Mesothelial cell of epicardium (in vitro differentiated cells): ENCODE measurements at places on chromosomes 6 and 20.

DNA sequence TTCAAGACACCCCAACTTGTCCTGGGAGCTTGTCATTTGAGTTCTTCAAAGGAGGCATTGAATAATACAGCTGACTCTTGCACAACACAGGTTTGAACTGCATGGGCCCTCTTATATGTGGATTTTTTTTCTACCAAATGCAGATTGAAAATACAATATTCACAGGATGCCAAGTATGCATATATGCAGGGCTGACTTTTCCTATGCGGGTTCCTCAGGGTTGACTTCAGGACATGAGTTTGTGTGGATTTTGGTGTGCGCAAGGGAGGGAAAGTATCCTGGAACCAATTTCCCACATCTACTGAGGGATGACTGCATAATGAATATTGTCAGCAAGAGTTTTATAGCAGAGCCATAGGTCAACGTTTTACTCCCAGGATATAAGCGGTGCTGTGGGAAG, 70.0 kb upstream of the RALY start:
- no peak for DNase-seq

DNA sequence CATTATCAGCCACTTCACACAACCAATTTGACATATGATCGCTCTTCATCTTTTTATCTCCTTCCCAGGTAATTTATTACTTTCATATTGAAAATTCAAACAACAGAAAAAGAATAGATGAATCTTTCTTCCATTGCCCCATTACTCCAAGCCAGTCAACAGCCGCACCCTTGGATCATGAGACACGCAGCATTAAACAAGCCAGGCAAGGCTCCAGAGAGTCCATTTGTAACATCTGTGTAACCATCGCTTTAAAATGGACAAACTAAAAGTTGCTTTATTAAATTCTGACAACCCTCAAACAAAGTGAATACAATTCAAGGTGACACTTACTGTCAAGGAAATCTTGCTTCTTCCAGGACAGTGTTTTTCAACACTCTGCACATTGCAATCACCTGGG, 200.3 kb downstream of the EPM2A start:
- no peak for DNase-seq

DNA sequence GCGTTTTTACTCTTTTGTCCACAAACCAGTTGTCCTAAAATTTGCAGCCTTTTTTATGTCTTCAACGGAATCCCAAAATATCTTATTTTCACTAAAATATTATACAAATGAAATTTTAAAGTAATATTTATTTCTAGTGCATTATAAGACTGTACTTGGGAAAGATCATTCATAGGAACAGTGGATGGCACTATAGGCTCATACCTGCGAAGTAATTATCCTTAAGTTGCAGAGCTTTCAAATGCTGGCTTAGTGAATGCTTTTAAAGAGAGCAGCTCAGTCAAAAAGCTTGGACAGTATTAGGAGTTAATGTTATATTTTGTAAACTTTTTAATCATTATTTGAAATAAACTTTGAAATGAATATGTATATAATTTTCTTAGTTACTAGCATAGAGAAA, 254.9 kb downstream of the CDKAL1 start:
- no peak for DNase-seq

- no peak for DNase-seq
Observed at GRCh38 chr6:114169763-114170162, 173.1 kb downstream of the HS3ST5 start.

DNA sequence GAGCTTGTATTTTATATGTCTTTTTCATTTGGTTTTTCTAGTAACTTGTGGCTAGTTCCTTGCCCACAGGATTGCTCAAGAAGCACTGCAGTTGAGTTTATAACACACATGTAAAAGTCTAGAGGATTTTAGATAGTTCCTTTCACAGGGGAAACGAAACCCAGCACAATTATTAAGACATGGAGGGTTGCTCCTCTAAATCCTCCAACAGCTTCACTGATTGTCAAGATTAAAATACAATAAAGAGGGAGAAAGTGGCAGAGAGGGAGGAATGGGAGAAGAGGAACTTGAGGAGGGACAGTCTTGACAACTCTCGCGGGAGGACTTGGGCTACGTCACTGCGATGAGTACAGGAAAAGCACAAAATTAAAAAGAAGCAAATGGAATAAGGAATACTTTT, 9.7 kb upstream of the TBC1D7 start:
- no peak for DNase-seq

GRCh38 chr20:57558614-57559288, 2.2 kb upstream of the PCK1 start:
- DNase-seq: no peak

GRCh38 chr6:111804627-111805235, 68.5 kb downstream of the FYN start:
- no peak for DNase-seq

- no peak for DNase-seq
Observed at GRCh38 chr6:37943436-37944058, 124.0 kb downstream of the ZFAND3 start.

- no peak for DNase-seq
Observed at GRCh38 chr6:142705054-142705453, 239.9 kb downstream of the HIVEP2 start.

- no peak for DNase-seq
Observed at GRCh38 chr20:36234771-36235320, 1.4 kb upstream of the AAR2 start.

DNA sequence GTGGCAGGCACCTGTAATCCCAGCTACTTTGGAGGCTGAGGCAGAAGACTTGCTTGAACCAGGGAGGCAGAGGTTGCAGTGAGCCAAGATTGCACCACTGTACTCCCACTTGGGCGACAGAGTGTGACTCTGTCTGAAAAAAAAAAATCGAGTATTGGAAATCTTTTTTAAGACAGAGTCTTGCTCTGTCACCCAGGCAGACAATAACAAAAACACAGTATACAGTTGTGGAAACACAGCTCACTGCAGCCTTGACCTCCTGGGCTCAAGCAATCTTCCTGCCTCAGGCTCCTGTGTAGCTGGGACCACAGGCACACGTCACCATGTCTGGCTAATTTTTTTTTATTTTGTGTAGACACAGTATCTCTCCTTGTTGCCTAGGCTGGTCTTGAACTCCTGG, 15.0 kb downstream of the NANP start:
- DNase-seq: no peak

- no peak for DNase-seq
Observed at GRCh38 chr6:50724381-50725124, 11.2 kb downstream of the TFAP2D start.

- DNase-seq: no peak
Observed at GRCh38 chr20:21513881-21514540, at the start of gene NKX2-2. Gene NKX2-2 (minus strand): TSS chr20:21514064. CDS start chr20:21513669, 395 bp downstream.

DNA sequence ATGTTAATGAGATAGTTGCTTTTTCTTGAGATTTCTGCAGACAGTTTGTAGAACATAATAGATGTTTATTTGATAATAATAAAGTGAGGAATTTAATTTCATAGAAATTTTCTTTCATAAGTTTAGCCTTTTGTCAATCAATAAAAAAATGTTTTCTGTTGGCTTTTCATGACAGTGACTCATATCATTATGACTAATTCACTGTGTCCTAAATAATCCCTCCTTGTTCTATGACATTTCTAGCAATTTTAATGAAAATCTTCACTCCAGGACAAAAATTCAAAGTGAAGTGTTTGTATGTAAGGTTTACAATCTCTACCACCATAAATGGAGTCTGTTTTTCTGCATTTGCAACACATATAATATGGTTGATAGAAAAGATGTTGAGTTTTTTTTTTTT, 109.9 kb downstream of the UTRN start:
- no peak for DNase-seq

DNA sequence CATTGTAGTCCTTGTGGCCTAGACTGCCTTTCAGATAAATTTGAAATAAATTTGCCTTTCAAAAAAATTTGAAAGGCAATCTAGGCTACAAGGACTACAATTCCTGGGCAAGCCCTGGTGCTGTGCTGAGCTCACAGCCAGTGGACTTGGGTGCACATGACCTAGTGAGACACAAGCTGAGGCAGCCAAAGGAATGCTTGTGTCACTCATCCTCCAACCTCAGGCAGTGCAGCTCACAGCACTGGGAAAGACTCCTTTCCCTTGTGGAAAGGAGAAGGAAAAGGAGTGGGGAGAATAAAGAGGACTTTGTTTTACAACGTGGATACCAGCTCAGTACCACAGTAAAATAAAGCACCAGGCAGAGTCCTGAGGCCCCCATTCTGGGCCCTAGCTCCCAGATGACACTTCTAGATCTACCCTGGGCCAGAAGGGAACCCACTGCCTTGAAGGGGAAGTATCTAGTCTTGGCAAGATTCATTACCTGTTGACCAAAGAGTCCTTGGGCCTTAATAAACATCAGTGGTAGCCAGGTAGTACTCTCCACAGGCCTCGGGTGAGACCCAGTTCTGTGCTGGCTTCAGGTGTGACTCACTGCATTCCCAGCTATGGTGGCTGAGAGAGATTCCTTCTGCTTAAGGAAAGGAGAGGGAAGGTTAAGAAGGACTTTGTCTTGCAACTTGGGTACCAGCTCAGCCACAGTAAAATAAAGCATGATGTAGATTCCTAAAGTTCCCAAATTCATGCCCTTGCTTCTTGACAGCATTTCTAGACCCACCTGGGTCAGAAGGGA, 659.7 kb upstream of the FLRT3 start:
- DNase-seq: no peak

DNA sequence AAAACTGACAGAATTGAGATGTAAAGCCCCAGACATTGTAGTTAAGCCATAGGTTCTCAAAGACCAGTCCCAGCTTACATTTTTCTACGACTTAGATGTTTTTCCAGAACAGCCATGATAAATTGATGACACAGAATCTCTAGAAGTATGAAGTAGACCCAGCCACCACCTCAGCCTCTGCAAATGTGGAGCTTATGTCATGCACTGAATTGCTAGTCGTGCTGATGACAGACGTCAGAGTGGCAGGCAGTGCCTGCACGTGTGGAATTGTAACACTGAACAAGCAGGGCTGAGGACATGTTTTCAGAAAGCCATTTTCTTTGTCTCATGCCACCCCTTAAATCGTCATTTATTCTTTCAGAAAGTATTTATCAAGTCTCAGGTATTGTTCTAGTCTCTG, 72.4 kb upstream of the TMEM181 start:
- no peak for DNase-seq
